ENCODE measurements at places on chromosomes 5 and 9. TPM values are rescaled to one million over a fixed set of nuclear protein-coding genes. Genes with fewer than 3 reads are reported as not detected.

- no peak for DNase-seq
These were observed 36.9 kb downstream of the FEM1C start for GRCh38 chr5:115507681-115508080.

- DNase-seq, result no peak
These were observed 106.3 kb upstream of the TRIM32 start for GRCh38 chr9:116580853-116581252.

DNA sequence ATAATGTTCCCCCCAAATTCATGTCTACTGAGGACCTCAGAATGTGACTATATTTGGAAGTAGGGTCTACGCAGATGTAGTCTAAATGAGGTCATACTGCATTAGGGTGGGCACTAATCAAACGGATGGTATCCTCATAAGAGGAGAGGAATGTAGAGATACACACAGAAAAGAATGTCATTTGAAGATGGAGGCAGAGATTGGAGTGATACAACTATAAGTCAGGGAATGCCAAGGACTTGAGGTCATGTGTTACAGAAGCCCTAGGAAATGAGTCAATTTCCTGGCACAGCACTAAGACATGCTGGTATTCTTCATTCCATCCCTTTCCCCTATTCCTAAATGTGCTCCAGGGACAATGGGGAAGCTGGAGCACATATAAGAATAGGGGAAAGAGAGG, 758 bp upstream of the PDCD1LG2 start:
- no peak for DNase-seq

DNA sequence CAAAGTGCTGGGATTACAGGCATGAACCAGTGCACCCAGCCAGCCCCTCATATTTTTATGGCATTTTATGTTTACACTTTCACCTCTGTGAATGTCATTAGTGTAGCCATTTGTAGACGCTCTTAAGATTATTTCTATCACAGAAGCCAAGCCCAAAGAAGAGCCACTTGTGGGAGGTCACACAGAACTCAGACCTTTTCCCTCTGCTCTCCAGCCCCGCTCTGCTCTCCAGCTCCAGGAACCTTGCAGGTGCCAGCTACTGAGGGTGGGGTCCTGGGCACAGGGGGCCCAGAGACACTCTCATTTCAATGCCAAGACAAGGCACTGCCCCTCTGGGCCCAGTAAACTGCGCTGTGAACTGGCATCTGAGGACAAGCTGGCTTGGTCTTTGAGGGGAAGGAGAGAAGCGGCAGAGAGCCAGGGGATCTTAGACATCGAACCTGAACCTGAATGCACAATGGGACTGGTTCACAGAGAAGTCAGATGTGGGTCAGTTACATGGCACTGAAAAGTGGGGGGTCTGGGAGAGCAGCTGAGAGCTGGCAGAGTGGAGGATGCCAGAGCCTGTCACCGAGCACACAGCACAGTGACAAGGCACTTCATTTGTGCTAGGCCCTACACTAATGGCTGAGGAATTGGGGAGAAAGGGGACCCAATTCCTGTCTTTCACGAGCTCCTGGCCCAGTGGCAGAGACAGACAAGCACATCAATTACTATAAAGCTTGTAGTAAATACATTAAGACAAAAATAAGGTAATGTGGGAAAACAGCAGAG, 16.7 kb downstream of the ANXA6 start:
- DNase-seq, result no peak

GRCh38 chr5:90406466-90406865, 3.1 kb downstream of the CETN3 start:
- no peak for DNase-seq

- DNase-seq, result no peak
These were observed 237.2 kb downstream of the CDH12 start for GRCh38 chr5:22615964-22616363.

DNA sequence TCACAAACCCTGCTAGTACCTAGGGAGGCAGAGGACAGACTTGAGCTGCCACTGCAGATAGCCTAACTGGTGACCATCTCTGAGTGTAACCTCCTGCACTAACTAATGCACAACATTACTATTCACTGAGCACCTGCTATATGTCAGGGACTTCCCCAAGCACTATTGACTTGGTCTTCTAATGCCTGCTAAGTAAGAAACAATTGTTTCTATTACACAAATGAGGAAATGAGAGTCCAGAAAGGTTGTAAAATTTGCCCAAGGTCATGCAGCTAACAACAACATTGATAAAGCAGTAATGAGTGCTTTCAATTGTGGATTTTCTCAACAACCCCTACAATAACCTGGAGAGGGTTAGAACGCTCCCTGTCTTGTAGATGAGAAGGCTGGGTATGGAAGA, 183.7 kb downstream of the ZNF462 start:
- DNase-seq, result no peak

- no peak for DNase-seq
These were observed 43.3 kb downstream of the PUM3 start for GRCh38 chr9:2800394-2801179.

DNA sequence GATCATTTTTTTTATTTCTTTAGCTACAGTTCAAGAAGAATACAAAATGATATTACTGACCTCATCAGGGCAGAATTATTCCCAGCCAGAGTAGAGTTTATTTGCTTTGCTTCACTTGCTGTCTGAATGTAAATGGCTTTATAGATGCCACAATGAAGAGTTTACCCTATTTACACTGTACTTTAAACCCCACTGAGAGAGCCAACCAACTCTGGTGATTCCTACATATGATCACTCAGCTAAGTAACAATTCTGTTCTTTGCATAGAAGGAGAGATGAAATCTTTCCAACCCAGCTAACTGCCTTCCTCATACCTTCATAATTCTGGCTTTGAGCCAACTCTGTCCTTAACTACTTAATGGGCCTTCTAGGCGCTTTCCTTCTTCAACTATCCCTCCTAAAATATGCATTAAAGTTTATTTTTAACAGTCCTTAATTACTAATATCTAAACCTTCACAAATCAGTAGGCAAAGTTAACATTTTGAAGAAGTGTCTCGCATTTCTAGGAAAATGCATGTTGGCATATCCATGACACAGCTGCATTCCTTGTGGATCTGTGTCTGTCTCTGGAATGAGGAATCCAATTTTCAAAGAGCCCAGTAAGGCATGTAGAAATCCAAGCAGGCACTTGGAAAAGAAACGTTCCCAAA, 284.8 kb upstream of the GRAMD2B start:
- no peak for DNase-seq

GRCh38 chr5:72511774-72512592, 4.8 kb upstream of the ZNF366 start:
- no peak for DNase-seq

DNA sequence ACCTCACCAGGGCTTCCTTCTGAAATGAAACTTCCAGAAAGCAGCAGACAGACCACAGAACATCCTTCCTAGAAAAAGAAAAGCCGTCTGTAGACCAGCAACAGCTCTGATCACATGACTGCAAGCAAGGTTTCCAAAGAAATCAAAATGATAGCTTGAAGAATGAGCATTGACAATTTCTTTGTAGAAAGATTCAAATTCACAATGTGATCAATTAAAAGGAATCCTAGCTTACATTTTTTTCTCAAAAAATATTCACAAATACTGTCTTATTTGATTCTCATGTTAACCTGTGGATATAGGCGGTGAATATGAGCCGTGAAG, 144.9 kb downstream of the MTX3 start:
- no peak for DNase-seq

DNA sequence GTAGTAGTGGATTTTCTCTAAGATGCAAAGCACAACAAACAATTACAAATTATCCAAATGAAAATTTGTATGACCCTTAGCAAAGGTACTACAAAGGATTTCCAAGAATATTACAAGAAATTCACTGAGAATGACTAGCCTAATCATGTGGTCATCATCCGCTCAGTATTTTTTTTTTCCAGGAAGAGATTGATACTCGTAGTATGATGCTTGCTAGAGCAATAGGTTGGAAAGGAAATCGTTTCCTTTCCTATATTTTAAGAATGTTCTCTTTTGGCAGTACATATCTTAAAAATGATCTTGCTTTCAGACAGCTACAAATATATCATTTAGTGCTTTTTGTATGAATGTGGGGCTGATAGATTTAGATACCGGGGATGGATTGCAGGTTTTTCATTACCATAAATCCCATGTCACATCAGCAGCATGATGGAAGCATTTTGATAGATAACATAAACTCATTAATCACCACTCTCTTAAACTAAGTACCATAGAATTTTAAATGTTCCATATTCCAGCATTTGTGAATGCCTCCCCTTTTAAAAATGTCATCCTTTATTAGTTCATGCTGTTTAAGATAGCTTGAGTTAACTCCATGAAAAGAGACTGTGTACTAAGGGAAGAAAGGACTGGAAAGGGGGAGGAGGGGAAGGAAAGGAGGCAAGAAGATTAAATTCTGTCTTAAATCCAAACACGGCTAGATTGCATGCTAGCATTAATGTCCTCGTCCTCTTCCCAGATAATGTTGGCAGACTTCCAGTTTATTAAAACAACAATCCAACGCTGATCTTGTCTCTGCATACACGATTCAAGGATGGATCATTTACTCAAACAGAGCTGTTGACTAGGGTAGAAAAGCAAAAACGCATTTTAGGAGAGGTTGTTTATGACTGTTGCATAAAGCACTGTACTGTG, 311.7 kb upstream of the ZNF608 start:
- no peak for DNase-seq

The SPATA31E1 gene
- 0.71 TPM for total RNA-seq

The PDZD2 gene
- 23.3 TPM for total RNA-seq

The ADAMTS16 gene
- 4.8 TPM for total RNA-seq

The UAP1L1 gene
- 5.1 TPM for total RNA-seq

The SPINK4 gene
- total RNA-seq, result not detected

The SLC1A3 gene
- 1.6 TPM for total RNA-seq
